ENCODE measurements at places on chromosomes 5 and 9.
A peak's percentile ranks its signal among the peaks of the same experiment; 100 is the strongest.

DNA sequence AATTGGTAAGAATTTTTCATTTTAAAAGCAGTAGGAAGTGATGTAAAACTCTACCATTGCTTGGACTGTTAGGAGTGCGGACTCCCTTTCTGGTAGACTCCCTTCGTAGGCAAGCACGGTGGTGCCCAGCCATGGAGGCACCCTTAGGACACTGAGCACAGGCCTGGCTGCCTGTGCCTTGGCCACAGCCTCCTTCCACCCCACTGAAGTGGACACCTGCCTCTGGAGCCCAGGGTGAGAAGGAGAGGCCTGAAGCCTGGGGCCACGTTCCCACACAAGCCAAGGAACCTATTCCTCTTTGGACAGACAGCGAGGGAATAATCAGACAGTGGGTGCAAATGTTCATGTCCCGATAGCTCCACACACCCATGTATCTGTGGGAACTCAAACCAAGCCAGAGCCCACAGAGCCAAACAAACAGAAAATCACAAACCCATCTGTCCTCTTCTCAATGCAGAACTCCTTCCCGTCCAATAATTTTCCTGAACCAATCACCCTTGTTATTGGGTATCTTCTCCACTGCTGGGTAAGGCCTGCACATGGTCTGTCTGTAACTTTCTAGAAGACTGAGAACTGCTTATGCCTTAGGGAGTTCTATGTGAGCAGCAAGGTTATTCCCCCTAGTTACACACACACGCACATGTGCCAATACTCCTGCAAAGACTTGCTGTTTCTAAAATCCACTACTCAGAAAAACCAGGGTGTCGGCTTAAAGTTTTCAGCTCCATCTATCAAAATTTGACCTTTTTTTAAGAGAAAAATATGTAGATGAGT lies 45.2 kb downstream of the UBE2QL1 start:
- no peak for DNase-seq

GRCh38 chr9:126793686-126794417 lies 11.0 kb upstream of the ZBTB43 start:
- no peak for DNase-seq

- DNase-seq = peak; percentile 49
Observed at GRCh38 chr5:150217873-150218692, 28.2 kb downstream of the SLC6A7 start.

DNA sequence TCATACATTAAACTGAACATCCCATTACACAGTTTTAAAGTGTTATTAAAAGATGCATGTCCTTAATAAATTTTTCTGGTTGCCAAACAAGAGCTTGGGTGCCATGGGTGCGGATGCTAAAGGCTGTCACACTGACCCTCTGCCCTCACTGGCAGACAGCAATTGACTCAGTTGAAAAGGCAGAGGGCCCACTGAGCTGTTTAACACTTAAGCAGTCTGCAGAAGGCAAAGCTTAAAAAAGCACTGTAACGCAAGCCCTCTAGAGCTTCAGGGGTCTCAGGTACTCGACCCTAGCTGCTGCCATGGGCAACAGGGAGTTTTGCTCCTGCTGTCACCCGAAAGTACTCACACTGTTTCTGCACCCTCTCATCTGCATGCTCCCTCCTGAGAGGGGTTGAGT lies 726.4 kb upstream of the TYRP1 start:
- no peak for DNase-seq

GRCh38 chr5:130601-131131 lies 38.7 kb downstream of the PLEKHG4B start:
- DNase-seq = no peak

DNA sequence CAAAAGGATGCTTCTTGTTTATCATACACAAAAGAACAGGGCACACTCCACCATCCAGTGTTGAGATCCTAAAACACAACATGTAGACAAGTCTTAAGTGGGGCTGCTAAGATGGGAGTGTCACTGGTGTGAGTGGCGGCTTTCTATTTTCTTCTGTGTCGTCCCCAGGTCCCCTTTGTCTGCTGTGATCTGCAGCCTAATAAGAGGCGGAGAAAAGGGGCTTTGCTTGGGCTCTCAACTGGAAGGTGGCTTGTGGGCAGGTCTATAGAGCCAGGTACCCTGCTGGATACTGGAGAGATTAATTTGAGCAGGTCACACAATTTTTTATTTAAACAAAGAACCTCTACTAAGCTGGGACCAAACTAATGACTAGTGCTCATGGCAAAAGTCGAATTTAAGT lies 126.1 kb upstream of the SAP30L start:
- no peak for DNase-seq

GRCh38 chr5:40401284-40402006 lies 278.3 kb upstream of the PTGER4 start:
- no peak for DNase-seq

DNA sequence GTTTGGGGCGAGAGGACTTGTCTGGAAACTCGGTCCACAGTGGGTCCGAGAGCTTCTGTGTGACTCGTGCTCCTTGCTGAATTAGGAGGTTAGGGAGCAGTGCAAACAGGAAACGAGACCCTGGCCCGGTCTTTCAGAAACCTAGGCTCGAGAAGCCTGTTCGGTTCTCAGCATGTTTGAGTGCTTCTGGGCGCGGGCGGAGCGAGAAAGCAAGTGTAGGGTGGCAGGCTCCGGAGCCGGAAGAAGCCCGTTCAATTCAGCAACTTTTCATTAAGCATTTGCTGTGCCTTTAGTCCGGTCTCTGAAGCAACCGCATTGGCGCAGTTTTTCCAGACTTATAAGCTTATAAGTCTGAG lies 547 bp downstream of the CLTA start:
- peak; percentile 8 for DNase-seq

GRCh38 chr9:78280982-78281668 lies 15.8 kb upstream of the PSAT1 start:
- no peak for DNase-seq

DNA sequence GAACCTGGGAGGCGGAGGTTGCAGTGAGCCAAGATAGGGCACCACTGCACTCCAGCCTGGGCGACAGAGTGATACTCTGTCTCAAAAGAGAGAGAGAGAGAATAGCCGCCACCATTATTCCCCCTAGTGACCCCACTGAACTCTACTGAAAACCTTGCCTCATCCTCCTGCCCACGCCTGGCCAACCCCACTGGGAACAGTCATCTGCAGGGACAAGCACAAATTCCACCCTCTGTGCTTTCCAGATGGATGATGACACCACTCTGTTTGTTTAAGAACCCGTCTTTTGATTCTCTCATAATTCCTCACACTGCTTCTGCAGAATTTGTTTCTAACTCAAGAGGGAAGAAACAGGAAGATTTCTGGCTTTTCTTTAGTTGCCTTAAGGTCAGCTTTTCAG lies 12.2 kb downstream of the BHMT2 start:
- no peak for DNase-seq

DNA sequence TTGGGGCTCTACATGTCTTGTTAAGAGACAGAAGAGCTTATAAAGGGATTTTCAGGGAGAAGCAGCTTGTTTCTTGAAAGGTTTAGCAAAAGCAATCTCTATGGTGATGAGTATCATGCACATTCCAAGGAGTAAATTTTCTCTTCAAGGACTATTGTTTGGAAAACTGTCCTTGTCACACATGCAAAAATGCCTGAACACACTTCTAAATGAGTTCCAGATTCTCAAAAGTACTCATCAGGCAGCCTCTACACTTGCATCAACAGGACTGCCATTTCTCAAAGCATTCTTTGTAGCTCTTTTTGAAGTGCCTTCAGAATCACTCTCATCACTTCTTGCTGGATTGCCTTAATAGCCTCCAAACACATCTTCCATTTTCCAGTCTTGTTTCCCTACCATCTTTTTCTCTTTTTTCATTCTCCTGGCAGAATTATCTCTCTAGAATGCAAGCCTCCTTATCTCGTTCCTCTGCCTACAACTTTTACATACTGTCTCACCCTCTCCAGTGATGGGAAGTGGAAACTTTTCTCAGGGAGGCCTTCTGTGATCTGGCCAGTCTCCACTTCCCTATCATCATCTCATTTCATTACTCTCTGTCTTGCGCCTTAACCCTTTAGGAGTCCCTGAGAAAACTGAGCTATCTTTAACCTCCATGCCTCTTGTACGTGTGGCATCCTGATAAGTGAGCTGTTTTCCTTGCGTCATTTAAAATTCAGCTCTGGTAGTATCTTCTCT lies 631.5 kb upstream of the TLE4 start:
- no peak for DNase-seq

GRCh38 chr5:151167022-151167421 lies 9.4 kb upstream of the ANXA6 start:
- DNase-seq = no peak
